ENCODE measurements at places on chromosomes 7 and 10.

DNA sequence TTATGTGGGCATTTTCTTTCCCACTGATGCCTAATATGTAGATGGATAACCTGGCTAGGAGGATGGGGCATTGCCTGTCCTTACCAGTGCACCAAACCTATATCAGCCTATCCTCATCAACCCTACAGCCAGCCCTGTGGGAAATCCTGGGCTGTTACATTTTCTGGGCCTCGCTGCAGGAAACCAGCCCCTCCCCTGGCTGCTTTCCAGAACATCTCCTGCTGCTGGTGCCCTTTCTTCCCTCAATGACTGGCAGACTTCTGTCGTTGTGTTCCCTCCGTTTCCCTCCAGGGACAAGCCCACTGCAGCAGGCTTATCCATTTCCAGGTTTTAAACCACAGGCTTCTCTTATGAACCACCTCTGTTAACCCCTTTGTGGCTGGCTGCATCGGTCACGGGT is 486.1 kb upstream of the COBL start:
- DNase-seq, result no peak

GRCh38 chr7:69676247-69676646 is 78.0 kb downstream of the AUTS2 start:
- no peak for DNase-seq

DNA sequence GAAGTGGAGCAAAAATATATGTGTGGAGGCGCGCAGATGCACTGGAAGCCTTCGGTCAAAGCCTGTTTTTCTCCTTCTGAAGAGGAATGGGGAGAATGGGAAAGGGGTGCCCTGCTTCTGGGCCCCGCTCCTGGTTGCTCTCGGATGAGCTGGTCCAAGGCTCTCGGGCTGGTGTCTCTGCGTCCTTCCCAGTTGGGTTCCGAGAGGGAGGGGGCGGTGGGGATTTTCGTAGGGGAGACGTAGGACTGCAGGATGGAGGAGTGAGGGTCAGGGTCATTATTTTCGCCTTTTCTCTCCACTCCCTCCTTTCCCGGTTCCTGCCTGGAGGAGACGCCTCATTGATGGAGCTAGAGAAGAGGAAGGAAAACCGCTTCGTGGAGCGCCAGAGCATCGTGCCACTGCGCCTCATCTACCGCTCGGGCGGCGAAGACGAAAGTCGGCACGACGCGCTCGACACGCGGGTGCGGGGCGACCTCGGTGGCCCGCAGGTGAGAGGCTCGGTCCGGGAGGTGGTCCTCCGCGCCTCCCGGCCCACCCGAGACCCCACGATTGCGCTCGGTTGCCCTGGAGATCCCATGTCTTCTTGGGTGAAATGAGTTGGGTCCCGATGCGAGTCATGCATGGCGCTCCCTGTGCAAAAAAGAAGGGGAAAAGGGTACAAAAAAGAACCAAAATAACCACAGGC is 790 bp downstream of the ADAM22 start:
- peak; percentile 18 for DNase-seq

DNA sequence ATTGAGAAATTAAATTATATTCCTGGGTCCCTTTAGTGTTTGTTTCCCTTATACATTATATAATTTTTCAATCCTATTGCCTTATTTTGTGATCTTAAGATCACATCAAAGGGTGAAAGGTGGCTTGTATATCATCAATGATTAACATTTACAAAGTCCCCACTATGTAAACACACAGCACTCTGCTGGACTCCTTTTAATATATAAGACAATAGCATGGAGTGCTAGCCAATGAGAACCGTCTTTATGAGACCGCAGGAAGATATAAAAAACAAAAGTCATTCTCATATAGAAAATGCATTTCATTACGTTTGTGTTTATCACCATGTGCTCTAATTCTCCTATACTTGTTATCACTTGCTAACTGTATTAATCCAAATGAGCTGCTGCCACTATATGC is 108.5 kb downstream of the HOXA1 start:
- no peak for DNase-seq

- DNase-seq, result no peak
Observed at GRCh38 chr7:112798274-112799159, 8.3 kb upstream of the TMEM168 start.

GRCh38 chr10:86225103-86225782 is 141.4 kb downstream of the GRID1 start:
- no peak for DNase-seq

DNA sequence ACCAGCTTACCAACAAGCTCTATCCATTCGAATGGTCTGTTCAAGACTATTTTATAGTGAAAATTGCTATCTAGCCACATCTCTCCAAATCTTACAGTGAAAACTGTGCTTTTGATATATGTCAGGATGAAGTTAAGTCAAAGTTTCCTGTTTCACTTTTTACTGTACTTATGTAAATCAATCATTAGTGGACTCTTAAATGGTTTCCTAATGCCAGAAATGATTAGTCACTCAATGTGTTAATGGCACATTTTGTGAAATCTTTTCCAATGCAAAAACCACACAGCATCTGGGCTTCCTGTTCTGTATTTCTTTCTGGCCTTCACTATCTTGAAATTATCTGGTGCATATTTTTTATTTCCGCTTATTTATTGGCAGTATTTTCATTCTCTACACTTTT is 87.3 kb upstream of the STEAP1B start:
- no peak for DNase-seq

GRCh38 chr10:119784340-119785067 is 58.7 kb downstream of the INPP5F start:
- DNase-seq, result no peak

DNA sequence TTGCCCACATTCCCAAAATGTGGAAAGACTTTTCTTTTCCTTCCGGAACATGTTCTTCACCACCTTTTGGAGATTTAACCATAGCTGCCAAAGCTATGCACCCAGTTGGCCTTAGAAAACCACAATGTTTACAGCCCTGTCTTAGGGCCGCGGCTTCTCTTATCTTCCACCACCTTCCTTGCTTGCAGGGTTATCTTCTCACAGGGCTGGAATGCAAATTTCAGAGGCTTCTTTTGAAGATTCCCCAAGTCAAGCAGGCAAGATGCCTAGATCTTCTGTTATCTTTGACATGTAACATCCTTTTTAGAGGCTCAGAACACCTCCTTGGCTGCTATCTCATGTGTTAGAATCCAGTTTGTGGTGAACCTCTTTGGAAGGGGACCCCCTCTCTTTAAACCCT is 11.1 kb downstream of the KCTD7 start:
- no peak for DNase-seq

DNA sequence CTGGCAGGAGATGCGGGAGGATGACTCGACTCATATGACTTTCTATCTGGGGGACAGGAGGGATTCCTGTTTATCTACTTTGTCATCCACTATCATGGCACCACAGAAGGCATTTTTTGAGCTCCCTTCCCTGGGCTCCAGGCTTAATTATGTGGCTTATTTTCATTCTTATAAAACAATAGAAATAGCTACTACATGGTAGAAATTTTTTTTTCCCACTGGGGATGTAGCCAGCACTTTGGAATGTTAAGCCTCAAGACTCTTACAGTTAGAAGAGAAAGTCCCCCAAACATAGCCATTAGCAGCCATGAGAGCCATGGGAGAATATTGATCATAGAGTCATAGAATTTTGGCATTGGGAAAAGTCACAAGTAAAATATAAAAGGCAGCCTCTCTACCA is 14.6 kb upstream of the FAM180A start:
- DNase-seq, result no peak

DNA sequence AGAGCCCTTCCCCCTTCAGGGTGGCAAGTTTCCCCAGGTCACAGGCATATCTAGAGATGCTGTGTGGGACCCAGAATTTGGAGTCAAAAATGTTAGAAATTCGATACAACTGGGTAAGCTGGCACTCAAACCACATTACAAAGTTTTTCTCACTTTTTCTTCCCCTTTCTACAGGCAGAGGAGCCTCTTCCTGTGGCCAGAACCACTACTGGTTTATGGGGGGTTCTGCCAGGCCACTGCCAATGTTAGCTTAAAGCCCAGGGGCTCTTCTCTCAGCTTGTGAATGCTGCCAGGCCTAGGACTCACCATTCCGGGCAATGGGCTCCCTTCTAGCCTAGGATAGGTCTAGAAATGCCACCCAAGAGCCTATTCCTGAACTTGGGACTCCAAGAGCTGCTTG is 617.9 kb upstream of the PHF14 start:
- DNase-seq, result no peak
